ENCODE measurements at places on chromosomes 3 and 15. TPM values are rescaled to one million over a fixed set of nuclear protein-coding genes. Genes with fewer than 3 reads are reported as not detected.

GRCh38 chr15:100707229-100707628 lies 104.8 kb downstream of the ASB7 start:
- peaks cover 43% of the 10 kb centered on the region for H3K27me3 ChIP-seq
- no peaks in the 10 kb centered on the region for H3K4me1 ChIP-seq
- H3K36me3 ChIP-seq, result no peaks in the 10 kb centered on the region
- no peak overlapping the region for H3K4me3 ChIP-seq
- no peak for DNase-seq
- no peak overlapping the region for H3K27ac ChIP-seq

GRCh38 chr3:21441821-21442220 lies 309.2 kb downstream of the ZNF385D start:
- no peak overlapping the region for H3K27ac ChIP-seq
- H3K4me1 ChIP-seq, result no peaks in the 10 kb centered on the region
- no peaks in the 10 kb centered on the region for H3K36me3 ChIP-seq

DNA sequence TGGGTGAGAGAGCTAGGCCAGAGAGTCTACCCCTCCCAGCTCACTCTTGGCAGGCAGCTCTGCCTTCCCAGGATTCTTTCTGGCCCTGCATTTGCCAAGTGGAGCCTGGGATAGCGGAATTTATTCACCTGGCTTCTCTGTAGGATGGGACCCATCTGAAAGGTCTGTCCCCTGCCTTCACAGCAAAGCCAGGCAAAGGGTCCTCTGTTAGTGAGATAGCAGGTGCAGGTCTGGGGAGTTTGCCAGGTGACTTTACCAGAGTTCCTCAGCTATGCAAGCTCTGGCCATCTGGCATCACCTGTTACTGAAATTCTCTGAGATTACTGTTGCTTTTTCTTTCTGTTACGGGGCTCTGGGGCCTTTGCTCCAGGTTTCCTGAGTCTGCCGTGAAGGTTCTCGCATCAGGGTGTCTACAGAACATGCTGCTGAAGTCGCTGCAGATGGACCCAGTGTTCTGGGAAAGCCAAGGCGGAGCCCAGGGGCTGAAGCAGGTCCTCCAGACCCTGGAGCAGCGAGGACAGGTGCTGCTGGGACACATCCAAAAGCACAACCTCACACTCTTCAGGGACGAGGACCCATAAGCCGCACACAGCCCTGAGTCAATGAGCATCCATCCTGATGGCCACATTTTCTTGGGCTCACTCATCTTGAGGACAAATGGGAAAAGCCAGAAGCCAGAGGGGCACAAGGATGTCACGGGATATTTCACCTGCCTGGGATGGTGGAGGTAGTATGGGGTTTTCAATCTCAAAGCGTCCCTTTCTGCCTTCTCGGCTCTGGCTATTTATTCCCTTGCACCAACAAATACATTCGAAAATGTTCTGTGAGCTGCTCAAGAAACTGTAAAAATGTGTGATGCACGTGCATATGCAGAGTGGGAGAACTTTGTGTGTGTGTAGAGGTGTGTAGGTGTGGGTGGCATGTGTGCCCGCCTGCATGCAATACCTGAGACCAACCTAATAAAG lies 49.8 kb downstream of the POMGNT2 start:
- H3K4me3 ChIP-seq, result no peak overlapping the region
- no peak overlapping the region for H3K27ac ChIP-seq
- H3K27me3 ChIP-seq, result no peaks in the 10 kb centered on the region
- no peaks in the 10 kb centered on the region for H3K36me3 ChIP-seq
- DNase-seq, result no peak
- no peaks in the 10 kb centered on the region for H3K4me1 ChIP-seq

GRCh38 chr3:184307915-184308314 lies 6.5 kb upstream of the EIF4G1 start:
- no peaks in the 10 kb centered on the region for H3K27me3 ChIP-seq
- H3K27ac ChIP-seq, result no peak overlapping the region
- H3K4me3 ChIP-seq, result no peak overlapping the region
- no peaks in the 10 kb centered on the region for H3K4me1 ChIP-seq

- peak; percentile 65 for DNase-seq
- H3K4me3 ChIP-seq, result no peak overlapping the region
- no peaks in the 10 kb centered on the region for H3K27me3 ChIP-seq
These were observed 3.6 kb upstream of the PRRT3 start for GRCh38 chr3:9955611-9956352.

DNA sequence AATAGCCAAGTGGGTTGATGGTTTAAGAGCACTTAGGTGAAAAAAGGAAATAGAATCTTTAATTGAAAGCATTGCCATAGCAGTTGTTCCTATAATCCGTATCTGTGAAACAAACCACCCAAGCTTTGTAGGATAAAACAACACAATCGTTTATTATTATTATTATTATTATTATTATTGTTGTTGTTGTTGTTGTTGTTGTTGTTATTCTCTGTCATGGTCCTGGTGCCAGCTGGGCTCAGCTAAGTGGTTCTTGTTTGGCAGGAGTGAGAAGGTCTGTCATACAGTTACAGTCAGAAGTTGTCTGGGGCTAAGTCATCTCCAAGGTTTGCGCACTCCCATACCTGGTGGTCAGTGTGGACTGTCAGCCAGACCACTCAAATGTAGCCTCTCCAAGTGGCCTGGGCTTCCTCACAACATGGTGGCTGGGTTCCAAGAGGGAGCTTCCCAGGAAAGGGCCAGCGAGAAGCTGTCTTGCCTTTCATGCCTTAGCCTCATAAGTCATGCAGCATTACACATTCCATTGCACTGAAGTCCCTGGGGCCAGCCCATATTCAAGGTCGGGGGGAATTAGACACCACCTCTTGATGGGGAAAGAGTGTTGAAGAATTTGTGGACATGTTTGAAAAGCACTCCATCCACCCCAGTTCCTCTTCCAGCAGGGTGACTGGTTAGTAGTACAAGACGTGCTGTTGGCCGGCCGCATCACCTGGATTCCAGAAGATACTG lies 54.3 kb upstream of the FGD5 start:
- H3K4me3 ChIP-seq, result no peak overlapping the region
- H3K4me1 ChIP-seq, result no peaks in the 10 kb centered on the region
- no peak for DNase-seq
- H3K27me3 ChIP-seq, result no peaks in the 10 kb centered on the region
- no peaks in the 10 kb centered on the region for H3K36me3 ChIP-seq

GRCh38 chr3:160987982-160988964 lies 116.9 kb downstream of the B3GALNT1 start:
- H3K27ac ChIP-seq, result no peak overlapping the region
- no peaks in the 10 kb centered on the region for H3K4me1 ChIP-seq
- DNase-seq, result no peak
- no peaks in the 10 kb centered on the region for H3K36me3 ChIP-seq
- no peaks in the 10 kb centered on the region for H3K27me3 ChIP-seq

Gene LINGO1
- total RNA-seq, result 1.2 TPM

Gene UTS2B
- 0.38 TPM for total RNA-seq

Gene FAM174B
- total RNA-seq, result 2.0 TPM
